Retinal pigment epithelial cell (primary cell): ENCODE measurements at places on chromosomes 1 and 21.
A peak's percentile ranks its signal among the peaks of the same experiment; 100 is the strongest.

DNA sequence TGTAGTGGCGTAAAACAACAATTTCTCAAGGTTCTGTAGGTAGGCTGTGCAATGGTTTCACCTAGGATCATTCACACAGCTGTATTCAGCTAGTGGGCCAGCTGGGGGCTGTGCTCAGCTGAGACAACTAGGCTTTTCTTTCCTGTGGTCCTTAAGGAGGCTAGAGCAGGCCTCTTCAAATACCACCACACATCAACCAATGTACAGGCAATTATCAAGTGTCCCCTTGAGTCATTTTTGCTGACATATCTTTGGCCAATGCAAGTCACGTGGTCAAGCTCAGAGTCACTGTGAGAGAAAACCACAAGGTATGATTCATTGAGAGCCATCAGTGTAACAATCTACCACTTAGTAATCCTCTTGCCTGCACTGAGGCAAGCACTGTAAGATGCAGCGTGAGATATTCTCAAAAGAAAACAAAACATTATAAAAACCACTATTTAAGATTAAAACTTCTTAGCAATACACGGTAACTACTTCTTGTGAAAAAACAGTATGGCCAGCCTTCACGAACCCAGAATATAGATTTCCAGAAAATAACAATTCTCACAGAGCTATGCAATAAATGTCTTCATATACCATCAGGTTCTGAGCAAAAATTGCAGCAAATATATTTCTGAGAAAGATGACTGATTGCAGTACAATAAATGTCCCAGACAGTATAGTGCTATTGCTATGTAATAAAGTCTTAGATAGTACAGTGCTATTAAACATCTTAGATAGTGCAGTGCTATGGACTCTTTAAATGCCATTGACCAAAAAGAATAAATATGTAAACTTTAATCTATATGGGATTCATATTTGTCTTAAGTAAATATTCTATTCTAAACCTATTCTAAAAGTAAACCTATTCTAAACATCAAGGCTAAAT is 55.3 kb downstream of the NME7 start:
- DNase-seq, result peak; percentile 92

DNA sequence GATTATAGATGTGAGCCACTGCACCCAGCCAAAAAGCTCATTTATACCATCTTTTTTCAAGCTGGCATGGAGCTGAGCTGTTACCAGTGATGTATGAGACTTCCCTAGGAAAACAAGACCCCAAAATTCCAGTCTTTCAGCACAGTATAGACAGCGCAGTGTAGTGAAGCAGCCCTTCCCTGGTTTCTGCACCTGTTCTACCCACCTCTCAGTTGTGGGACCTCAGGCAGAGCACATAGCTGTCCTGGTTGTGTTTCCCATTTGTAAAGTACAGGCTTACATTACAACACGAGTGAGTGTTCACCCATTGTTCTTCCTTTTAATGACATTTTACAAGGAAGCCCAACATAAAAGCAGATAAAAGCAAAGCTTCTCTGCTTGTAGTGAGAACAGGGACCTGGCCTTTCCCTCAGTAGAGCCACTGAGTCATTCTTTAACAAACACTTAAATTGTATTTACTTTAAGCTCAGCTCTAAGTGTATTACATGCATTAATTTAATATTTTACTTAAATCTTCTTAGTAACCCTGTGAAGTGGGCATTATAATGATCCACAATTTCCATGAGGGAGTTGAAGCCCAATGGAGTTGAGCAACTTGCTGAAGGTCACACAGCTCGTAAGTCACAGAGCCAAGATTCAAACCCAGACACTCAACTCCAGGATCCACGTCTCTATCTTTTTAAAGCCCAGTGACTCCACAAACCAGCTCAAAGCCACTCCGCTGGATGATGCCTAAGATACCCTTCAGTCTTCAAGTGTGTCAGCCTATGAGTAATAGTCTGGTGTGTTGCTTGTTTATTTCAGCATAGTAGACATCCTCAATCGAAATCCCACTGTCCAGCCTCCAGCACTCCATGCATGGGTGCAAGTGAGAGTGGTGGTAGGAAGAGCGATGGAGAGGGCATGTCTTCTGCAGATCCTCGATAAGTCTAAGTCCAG is 40.5 kb upstream of the CAPZB start:
- DNase-seq, result no peak

DNA sequence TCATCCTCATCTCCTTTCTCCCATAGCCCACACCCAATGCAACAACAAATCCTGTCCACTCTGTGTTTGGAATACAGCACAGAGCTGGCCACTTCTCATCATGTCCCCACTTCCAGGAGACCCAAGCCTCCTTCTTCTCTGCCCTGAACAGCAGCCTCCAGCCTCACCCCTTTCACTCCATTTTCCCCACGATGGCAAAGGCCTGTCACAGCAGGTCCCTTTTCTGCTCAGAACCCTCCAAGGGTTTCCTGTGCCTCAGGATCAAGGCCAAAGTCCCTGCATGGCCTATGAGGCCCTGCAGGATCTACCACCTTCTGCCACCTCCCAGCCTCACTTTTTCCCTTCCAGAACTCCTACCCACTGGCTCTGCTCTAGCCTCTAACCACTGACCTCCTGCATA is 78.5 kb downstream of the CSMD2 start:
- DNase-seq, result no peak

DNA sequence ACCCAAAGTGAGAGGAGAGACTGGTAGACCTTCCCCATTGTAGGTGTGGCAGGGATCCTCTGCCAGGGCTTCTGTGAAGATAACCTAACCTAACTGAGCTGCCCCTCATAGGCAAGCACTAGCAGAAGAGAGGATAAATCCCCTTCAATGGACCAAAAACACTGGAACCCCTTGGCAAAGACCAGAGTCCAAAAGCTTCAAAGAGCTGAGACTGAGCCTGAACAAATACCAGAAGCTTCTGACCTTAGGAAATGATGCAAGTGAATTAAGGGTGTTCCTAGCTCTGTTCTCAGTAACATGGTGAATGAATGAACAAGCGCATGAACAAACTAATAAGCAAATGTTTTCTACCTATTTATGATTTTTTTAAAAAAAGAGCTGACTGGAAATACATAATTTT is 123.2 kb downstream of the RRAGC start:
- DNase-seq, result no peak

DNA sequence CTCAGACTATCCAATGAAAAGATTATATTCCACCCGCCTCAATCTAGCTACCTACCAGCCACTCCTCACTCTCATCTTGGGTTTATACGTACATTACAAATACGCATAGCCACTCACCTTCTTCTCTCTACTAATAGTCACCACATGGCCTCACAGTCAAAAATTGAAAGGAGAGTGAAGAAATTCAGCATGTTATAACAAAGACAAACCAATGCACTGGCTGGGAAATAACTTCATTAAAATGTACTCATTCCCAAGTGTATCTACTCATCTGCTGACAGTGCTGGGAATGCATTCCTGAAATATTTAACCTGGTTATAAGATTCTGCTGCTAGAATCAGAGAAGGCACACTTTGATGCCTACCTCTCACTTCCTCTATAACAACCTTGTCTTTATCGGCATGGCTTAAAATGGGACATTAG is 6.5 kb downstream of the ZNF644 start:
- DNase-seq, result no peak

DNA sequence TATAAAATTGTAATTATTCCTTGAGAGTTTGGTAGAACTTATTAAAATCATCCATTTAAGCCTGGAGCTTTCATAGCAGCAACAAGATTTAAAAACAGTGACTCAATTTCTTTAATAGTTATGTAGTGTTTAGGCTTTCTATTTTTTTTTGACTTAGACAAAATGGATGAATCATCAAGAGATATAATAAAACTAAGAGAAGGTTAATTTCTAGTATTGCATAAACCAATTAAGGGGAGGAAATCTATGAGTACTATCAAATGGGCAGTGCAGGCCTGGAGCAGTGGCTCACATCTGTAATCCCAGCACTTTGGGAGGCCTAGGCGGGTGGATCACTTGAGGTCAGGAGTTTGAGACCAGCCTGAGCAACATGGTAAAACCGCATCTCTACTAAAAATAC is 416.3 kb upstream of the USP24 start:
- DNase-seq, result no peak

GRCh38 chr1:179968994-179969919 is 14.6 kb downstream of the CEP350 start:
- DNase-seq, result no peak

- DNase-seq, result no peak
These were observed 14.8 kb upstream of the PIGM start for GRCh38 chr1:160046494-160047110.

DNA sequence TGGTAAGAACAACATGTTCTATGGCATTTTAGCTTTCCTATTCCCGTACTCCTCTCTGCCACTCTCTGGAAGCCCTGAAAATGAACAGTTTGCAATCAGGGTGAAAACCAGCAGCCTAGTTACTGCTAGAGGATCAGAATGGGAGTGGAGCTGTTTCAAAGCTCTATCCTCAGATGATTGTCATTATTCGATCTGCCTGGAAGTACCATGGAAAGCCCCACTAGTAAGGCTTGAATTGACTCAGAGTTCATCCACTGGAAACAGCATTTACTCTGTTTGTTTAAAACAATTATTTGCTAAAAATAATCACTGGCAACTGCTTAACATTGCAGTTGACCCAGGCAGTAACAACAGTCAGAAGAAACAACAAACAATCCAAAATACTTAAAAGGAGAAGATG is 91.2 kb downstream of the USH2A start:
- no peak for DNase-seq

DNA sequence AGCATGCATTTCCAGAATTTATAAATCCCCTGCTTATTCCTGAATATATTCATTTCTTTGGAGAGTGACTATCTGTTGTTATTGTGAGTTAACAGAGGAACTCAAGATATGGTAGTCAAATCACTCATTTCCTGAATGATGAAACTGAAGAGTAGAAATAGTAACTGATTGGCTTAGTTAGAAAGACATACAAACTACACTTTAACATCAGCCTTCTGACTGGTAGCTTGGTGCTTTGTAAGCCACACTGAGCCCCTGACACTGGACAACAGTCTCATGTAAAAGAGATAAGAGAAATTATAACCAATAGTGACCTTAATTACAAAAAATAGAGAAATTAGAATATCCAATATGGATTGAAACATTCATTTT is 4.8 kb downstream of the GBP7 start:
- DNase-seq, result no peak

DNA sequence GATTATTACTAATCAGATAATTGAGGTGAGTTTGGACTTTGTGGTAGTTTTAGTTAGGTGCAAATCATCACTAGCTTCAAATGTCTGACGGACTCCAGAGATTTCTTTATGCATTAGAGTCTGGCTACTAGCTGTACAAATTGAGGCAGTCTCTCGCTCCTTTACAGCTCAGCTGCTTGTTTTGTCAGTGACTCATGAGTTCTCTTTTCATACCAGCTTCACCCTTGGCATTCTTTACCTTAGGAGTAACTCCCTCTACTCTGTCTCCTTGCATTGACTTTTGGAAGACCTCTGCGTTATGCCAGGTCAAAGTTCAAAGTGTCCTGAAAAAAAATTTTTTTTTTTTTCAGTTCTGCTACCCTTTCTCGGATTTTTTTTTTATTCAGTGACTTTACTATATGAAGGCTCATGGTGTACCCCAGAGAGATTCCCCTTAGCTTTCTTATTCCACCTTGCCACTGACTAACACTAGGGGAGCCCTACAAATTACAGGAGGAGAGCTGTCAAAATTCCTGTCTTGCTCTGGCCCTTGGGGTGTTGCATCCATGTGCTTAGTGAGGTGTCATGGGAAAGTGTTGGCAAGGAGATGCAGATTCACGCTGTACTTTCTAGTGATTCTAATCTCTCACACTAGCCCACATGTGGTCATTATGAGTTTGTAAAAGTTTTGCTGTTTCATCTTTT is 576.6 kb downstream of the ADGRL2 start:
- DNase-seq, result peak; percentile 28

- DNase-seq, result no peak
These were observed 72.9 kb downstream of the IFI44 start for GRCh38 chr1:78722521-78722920.

DNA sequence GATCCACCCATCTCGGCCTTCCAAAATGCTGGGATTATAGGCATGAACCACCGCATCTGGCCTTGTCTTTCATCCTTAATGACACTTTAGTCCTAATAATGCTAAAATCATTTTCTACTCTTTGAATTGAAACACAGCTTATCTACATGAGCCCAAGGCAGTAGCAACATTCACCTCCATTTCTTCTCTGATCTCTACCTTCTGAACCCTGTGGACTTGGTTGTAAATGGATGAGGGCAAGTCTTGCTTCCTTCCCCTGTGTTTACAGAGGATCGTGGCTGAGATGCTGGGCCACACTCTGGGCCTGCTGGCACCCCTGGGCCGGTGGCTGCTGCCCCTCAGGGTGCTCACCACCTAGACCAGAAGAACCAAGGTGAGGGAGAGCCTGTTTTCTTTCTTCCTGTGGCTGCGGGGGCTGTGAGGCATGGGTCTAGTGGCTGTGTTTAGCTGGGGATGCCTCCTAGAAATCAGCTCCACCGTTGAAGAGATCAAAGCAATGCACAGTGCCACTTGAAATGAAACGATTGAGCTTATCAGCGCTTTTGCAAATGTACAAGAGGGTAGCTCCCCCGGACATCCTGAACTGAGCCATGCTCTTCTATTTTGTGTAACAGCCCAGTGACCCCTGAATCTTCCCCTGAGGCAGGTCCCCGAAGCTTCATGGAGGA is 32.2 kb upstream of the LGALS8 start:
- no peak for DNase-seq

DNA sequence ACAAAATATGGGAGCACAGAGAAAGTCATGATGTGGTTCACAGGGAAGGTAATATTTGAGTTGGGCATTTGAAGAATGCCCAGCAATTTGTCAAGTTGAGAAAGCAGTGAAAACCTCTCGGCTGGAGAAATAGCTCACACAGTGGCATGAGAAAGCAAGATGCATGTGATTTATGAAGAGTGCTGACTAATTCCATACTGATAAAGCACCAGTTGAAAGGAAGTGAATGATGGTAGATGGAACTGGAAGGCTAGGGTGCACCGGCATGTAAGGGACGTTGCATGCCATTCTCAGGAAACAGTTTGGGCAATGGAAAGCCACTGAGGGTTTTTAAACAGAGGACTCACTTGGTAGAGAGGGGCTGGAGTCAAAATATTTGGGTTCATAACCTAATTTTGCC is 53.5 kb upstream of the MTF2 start:
- DNase-seq, result no peak
